Stimulated activated CD8-positive, alpha-beta memory T cell treated with anti-CD3 and anti-CD28 coated beads, Interleukin-15, amount 100 ng/mL, for 1 hour (primary cell): ENCODE measurements at places on chromosomes 11 and 22.

DNA sequence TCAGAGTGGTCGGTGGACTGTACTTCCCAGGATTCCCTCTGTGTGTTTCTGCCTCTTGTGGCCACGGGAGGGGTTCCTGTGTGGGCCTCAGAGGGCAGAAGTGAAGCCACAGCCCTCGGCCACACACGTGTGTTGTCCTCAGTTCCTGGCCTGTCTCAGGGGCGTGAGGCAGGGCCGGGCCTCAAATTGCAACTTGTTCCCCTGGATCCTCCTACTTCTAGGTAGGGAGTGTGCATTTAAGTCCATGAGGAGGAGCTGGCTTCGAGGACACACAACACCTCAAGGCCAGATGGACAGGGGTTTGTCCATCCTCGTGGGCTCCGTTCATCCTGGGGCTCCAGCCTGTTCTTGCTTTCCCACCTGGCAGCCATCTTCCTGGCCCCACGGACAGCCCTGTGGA is 573.0 kb downstream of the TBC1D22A start:
- no peak for DNase-seq

GRCh38 chr11:46991391-46991790 is 54.8 kb downstream of the CSTPP1 start:
- DNase-seq: no peak

DNA sequence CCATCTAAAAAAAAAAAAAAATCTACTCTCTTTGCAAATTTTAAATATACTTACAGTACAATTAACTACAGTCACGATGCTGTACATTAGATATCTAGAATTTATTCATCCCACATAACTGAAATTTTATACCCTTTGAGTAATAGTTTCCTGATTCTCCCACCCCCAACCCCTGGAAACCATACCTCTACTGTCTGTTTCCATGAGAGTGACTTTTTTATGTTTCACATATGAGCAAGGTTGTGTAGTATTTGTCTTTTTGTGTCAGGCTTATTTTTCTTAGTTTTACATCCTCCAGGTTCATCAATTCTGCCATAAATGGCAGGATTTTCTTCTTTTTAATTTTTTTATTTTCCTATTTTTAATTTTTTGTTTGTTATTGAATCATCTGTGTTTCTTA is 3.2 kb downstream of the HBB start:
- DNase-seq: no peak

DNA sequence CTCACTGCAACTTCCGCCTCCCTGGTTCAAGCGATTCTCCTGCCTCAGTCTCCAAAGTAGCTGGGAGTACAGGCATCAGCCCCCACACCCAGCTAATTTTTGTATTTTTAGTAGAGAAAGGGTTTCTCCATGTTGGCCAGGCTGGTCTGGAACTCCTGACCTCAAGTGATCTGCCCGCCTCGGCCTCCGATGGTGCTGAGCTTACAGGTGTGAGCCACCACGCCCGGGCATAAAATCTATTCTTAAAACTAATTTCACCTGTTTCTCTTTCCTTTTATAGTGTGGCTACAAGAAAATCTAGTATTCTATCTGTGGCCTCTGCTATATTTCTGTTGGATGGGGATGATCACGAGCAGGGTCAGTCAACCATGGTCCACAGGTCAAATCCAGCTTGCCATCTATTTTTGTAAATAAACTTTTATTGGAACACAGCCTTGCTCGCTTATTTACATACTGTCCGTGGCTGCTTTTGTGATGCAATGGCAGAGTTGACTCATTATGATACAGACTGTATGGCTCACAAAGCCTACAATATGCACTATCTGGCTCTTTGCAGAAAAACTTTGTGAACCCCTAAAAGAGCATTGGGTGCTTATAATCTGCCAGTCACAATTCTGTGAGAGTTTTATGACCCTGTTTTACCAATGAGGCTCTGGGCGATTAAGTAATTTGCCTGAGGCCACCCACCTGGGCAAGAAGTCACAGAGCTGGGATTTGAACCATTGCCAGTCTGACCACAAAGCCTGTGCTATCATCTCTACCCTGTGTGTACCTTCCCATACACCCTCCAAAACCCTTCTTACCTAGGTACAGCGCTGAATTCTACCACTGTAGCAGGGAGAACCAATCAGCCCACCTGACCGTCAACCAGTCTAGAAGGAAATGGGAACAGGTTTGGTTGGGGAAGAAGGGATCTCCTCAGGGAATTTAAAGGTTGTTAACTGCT is 28.3 kb downstream of the SLC1A2 start:
- no peak for DNase-seq

GRCh38 chr11:121722431-121723245 is 269.9 kb upstream of the SORL1-AS1 start:
- DNase-seq: no peak

GRCh38 chr22:30828187-30829155 is 133.8 kb downstream of the OSBP2 start:
- DNase-seq: no peak

DNA sequence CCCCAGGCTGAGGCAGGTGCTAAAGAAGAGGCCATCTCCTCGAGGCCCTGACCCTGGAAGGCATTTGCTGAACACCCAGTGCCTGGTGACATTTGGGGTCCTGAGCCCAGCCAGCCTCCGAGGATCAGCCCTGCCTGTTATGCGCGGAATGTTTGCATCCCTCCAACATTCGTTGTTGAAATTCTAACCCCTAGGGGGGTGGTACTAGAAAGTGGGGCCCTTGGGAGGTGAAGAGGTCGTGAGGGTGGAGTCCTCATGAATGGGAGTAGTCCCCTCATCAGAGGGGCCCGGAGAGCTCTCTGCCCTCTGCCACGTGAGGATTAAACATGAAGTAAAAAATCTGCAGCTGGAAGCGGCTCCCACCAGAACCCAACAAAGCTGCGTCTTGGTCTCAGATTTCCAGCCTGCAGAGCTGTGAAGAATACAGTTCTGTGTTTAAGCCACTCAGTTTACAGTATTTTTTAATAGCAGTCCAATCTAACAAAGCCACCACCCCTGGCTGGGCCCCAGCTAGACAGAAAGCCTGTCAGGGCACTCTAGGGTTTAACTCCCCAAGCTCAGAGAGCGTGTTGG is 35.3 kb upstream of the SEPTIN5 start:
- no peak for DNase-seq

- DNase-seq: no peak
These were observed 101.6 kb downstream of the COMMD9 start for GRCh38 chr11:36187622-36188021.

DNA sequence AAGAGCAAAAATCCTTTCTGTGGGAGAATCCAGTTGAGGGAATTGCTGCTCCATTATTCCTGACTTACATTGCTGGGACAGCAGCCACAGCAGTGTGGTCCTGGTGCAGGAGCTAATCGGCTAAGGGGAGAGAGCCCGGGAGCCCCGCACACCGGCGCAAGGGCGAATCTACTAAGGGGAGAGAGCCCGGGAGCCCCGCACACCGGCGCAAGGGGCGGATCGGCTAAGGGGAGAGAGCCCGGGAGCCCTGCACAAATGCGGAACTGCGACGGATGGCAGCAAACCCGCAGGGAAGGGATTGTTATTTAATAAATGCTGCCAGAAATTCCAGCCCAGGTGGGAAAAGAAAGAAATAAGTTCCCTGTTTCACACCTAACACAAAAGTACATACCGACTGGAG is 43.5 kb downstream of the TPCN2 start:
- no peak for DNase-seq

GRCh38 chr11:74138021-74138420 is 32.8 kb downstream of the C2CD3 start:
- DNase-seq: no peak

GRCh38 chr11:83191491-83191890 is 2.0 kb upstream of the ANKRD42 start:
- no peak for DNase-seq

DNA sequence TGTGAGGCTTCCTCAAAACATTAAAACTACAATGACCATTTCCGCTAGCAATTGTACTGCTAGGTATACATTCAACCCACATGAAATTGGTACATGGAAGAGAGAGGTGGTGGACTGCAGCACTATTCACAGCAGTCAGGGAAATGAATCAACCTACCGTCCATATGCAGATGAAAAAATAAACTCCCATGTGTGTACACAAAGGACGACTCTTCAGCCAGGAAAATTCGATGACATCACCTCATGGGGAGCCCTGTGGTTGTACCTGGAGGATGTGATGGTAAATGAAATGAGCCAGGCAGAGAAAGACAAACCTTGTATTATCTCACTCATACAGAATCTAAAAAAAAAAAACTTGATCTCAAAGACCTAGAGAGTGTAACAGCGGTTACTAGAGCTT is 23.3 kb downstream of the RFPL3 start:
- no peak for DNase-seq

- DNase-seq: no peak
These were observed 5.9 kb upstream of the AMOTL1 start for GRCh38 chr11:94762208-94762607.

DNA sequence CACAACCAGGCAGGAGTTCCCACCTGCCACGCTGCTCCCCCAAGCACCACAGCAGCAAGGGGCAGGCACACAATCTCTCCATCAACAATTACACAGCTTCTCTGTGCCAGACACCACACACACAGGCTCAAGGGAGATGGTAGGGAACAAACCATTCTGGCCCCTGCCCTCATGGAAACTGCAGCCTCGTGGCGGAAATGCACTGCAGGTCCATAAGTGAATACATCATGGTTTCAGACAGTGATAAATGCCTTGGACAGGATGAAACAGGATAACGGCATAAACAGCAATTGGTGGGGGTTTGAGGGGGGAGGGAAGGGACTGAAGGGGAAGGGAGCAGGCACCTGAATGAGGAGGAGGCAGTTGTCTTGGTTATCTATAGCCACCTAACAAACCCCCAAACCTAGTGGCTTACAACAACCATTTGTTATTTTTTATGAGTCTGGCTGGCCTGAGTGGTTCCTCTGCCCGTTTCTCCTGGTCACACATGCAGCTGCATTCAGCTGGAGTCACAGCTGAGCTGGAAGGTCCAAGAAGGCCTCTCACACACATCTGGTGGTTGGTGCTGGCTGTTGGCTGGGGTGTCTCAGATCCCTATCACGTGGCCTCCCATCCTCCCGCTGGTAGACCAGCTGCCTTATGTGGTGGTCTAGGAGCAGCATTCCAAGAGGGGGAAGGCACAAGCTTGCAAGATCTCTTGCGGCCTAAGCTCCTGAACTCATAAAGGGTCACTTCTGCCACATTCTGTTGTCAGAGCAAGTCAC is 15.0 kb upstream of the YWHAH start:
- no peak for DNase-seq

DNA sequence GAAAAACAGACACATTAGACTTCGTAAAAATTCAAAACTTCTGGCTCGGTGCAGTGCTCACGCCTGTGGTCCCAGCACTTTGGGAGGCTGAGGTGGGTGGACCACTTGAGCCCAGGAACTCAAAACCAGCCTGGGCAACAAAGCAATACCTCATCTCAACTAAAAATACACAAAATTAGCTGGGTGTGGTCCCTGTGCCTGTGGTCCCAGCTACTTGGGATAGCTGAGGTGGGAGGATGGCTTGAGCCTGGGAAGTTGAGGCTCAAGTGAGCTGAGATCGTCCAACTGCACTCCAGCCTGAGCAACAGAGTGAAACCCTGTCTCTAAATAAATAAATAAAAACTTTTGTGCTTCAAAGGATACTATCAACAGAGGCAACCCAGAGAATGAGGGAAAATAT is 23.7 kb downstream of the YPEL1 start:
- DNase-seq: no peak

- DNase-seq: no peak
These were observed 6.4 kb downstream of the MS4A15 start for GRCh38 chr11:60762851-60763691.
